Esophagus mucosa (tissue), 1 donor: ENCODE measurements at places on chromosomes 2 and 18.

- ATAC-seq: no peak
Observed at GRCh38 chr2:135149251-135149650, 97.2 kb downstream of the RAB3GAP1 start.

- ATAC-seq: peak; percentile 91
Observed at GRCh38 chr18:8696749-8697211, 8.6 kb upstream of the MTCL1 start.

GRCh38 chr2:9674891-9675414, 44.2 kb upstream of the YWHAQ start:
- no peak for ATAC-seq

DNA sequence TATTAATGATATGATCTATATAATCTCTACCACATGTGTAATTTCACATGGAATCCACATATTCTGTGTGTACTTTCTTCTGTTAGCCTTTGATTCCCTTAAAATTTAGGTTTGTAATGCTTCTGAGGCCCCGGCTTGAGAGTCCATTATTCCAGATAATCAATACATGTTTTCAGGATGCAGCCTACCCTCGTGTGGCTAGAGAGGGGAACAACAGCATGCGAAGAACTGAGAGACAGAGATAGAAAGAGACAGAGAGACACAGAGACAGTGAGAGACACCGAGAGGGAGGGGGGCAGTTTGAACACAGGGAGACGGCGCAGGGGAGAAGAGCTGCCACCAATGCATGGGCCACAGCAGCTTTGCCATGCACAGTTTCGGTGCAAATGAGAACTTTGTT, 185.4 kb downstream of the SNTG2 start:
- ATAC-seq: peak; percentile 22

DNA sequence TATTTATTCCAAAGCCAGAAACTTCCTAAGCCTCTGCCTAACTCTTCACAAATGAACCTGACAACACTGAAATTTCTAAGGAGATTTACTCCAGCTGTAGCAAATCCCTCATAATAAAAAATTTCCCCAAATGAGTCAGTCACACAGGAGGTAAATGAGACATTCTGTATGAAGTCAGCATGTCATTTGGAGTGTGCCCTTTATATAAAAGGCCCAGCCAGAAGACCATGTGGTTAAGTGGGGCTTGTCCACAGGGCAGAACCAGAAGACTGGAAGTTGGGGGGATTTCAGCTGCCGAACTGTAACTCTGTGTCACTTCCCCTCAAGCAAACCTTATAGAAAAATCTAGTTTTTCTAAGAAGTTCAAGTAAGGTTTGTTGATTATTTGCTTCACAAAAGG, 30.2 kb downstream of the NRP2 start:
- ATAC-seq: peak; percentile 39

DNA sequence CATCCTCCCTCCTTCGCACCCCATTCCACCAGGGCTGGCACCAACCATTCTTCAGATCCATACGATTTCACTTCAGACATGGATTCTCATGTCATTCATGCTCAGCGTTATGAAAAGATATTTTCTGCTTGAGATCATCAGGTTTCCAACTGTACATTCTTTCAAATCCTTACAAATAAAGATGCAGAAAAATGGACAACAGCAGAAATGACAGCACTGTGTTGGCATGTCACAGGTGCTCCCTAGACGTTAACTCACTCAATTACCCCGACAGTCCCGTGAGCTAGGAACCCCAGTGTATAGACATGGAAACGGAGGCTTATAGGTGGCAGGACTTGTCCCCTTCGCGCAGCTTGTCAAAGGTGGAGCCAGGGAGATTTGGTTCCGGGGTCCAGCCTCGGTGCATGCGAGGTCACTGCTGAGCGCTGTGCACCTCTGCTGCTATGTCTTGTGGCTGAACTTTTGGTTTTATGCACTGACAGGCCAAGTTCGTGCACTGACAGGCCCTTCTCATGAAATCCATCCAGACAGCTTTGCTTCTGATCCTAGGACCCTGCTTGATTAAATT, 17.7 kb downstream of the FHL2 start:
- peak; percentile 15 for ATAC-seq

GRCh38 chr18:64099244-64099643, 49.6 kb downstream of the LINC00305 start:
- ATAC-seq: no peak
